Cerebellar cortex (tissue), 1 donor: ENCODE measurements at places on chromosomes 13 and 19.

GRCh38 chr19:16349551-16350152 is 25.0 kb downstream of the KLF2 start:
- DNase-seq: no peak

DNA sequence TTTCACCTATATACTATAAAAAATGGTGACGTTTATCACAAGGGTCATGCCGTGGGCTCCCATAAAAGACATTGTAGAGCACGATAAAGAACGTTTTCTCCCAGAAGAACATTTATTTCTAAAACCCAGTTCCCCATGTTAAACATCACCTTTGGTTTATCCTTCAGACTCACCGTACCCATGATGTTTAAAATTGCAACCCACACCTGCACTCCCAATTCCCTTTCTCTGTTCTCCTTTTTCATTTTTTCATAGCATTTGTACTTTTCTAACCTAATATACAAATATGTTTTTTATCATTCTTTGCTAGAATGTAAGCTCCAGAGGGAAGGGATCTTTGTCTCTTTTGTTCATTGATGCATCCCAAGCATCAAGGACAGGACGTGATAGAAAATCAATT is 2.0 kb downstream of the RCBTB2 start:
- DNase-seq: no peak

DNA sequence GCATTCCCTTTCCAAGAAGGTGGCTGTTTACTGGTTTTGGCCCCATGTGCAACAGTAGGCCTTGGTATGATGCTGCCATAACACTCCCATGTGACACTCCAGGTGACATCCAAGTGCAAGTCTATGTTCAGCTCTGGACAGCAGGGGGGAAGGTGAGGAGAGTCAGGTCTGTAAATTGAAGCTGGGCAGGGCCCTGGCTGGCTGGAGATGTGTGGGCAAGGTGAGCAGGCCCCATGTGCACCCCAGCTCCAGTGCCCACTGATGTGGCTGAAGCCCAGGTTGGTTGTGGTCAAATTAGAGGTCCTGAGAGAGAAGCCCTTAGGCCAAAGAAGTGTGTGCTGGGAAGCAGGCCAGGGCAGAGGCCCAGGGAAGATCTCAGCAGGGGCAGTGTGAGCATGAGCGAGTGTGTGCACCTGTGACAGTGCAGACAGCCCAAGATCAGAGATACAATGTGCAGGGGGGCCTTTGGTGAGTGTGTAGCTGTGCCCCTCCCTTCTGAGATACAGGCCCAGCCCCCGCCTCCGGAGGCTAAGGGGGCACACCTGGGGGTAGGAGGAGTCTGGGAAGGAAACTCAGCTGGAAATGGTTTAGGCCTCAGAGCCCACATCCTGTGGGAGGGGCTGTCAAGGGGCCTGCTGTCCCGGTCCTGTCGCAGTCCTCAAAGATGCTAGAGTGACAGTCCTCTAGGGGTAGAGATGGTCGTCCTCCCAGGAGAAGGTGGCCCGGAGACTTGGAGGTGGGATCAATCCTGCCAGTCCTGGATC is 18.6 kb downstream of the DEDD2 start:
- DNase-seq: no peak

GRCh38 chr13:83499286-83499685 is 383.0 kb downstream of the SLITRK1 start:
- DNase-seq: no peak

DNA sequence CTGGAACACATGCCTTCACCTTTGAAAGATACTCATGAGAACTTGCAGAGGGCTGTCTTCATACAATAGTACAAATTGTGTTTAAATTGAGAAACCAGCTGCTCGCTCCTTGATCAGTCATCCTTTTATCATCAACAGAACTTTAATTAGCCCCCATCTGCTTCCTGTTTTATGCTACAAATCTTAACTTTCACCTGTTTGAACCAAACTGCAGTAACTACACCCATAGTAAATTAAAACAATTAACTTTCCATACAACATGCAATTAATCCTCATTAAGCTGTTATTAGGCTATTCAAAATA is 85.2 kb downstream of the FOXO1 start:
- no peak for DNase-seq

DNA sequence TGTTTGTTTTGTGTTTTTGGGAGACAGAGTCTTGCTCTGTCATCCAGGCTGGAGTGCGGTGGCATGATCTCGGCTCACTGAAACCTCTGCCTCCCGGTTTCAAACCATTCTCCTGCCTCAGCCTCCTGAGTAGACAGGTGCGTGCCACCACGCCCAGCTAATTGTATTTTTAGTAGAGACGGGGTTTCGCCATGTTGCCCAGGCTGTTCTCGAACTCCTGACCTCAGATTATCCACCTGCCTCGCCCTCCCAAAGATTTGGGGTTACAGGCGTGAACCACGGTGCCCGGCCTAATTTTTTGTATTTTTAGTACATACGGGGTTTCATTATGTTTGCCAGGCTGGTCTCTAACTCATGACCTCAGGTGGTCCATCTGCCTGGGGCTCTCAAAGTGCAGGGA is 8.3 kb upstream of the ZNF681 start:
- no peak for DNase-seq

GRCh38 chr13:32917504-32917903 is 98.7 kb upstream of the KL start:
- no peak for DNase-seq

GRCh38 chr13:49791315-49791710 is 1.2 kb downstream of the KPNA3 start:
- peak; percentile 51 for DNase-seq

- peak; percentile 74 for DNase-seq
These were observed 7.3 kb downstream of the RPS16 start for GRCh38 chr19:39428283-39429112.

DNA sequence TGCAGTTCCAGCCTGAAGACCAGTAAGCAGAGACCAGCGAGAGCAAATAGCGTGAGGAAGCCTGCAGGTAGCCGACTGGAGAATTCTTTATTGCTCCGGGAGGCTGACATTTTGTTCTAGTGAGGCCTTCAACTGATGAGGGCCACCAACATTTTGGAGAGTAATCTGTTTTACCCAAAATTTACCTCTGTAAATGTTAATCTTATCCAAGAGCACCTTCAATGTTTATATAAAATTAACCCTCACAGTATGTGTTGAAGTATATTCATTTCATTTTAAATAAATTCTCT is 546.4 kb upstream of the SLITRK5 start:
- DNase-seq: no peak

DNA sequence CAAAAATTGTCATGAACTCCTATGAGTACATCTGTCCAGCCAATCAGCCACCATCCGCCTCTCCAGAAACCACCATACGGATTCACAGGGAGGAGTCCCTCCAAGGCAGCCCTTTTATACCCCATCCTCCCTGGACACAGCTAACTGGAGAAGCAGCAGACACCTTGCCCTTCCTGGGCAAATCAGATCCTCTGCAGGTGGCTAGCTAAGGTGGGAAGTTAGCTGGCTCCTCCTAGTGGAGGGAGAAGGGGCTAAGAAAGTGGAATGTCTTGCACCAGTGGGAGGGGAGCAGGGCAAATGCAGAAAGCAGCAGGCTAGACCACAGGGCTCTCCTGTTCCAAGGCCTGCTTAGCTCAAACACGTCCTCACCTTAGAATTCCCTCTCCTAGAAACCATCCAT is 46.2 kb upstream of the UQCRFS1 start:
- peak; percentile 8 for DNase-seq

DNA sequence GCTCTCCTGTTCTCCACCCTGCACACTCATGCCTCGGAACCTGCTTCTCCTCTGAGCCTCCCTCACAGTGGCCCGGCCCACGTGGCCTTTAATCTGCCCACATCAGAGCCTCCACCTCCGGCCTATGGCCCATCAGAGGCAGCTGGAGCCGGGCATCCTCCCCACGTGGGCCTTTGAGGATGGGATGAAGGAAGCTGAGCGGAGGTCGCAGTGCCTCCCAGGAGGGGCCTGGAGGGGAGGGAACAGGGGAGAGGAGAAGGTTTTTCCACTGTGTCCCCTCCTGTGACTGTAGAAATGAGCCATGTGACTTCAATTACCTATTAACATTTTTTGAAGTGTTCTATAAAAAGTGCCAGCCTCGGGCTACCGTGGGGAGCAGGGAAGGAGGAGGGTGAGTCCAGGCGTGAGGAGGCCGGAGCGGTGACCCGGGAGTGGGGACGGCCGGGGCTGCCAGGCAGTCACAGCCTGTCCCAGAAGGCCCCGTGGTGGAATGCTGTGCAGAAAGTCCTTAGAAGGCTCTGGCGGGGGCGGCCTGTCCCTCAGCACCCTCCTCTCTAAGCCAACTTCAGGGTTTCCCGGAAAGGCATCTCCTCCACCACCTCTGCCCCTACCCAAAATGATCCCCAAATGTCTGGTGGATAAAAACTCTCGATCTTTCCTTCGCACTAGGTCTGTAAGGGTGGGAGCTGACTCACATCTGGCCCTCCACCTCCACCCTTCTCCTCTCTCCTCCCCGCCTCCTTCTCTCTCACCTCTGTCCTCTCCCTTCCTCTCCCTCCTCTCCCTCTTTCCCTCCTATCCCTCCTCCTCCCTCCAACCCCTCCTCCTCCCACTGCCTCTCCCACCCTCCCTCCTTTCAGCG is 24.8 kb upstream of the SLC1A5 start:
- no peak for DNase-seq

- DNase-seq: peak; percentile 68
These were observed 1.9 kb upstream of the FAM174C start for GRCh38 chr19:1273263-1274041.

GRCh38 chr19:15184776-15185175 is 16.0 kb downstream of the NOTCH3 start:
- no peak for DNase-seq

DNA sequence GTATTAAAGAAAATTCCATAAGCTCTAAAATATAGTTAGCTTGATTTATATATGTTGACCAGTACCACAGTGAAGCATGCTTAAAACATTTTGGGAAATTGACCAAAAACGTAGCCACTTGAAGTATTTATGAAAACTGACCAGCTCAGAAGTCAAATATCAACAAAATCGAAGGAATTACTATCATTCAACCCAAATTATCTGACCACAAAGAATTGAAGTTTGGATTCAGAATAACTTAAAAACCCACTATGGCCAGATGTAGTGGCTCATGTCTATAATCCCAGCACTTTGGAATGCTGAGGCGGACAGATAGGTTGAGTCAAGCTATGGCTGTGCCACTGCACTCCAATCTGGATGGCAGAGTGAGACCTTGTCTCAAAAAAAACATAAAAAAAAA is 31.9 kb downstream of the GPALPP1 start:
- no peak for DNase-seq

DNA sequence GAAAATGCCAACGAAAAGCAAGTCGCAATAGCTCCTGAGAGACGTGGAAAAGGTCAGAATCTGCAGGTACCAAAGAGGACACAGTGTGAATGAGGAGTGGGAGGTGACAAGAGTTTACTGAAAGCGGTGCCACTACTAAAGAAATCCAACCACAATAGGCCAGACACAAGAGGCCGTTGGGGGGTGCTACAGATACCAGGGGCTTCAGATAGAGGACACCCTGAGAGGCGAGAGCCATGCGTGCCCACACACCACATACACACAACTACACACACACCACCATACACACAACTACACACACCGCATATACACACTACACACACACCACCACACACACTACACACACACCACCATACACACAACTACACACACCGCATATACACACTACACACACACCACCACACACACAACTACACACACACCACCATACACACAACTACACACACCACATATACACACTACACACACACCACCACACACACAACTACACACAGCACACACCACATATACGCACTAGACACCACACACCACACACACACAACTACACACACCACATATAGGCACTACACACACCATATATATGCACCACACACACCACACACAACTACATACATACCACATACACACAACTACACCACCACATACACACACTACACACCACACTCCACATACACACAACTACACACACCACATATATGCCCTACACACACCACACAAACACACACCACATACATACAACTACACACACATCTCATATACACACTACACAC is 28.5 kb downstream of the CRYL1 start:
- no peak for DNase-seq

- no peak for DNase-seq
These were observed 662 bp upstream of the SPACA6 start for GRCh38 chr19:51692468-51692867.
